ENCODE measurements at places on chromosomes 5 and 9.
A peak's percentile ranks its signal among the peaks of the same experiment; 100 is the strongest.

GRCh38 chr5:141155540-141156374 lies 5.9 kb downstream of the PCDHB6 start:
- DNase-seq, result no peak

GRCh38 chr5:170525470-170526211 lies 21.8 kb downstream of the KCNIP1 start:
- DNase-seq, result no peak

DNA sequence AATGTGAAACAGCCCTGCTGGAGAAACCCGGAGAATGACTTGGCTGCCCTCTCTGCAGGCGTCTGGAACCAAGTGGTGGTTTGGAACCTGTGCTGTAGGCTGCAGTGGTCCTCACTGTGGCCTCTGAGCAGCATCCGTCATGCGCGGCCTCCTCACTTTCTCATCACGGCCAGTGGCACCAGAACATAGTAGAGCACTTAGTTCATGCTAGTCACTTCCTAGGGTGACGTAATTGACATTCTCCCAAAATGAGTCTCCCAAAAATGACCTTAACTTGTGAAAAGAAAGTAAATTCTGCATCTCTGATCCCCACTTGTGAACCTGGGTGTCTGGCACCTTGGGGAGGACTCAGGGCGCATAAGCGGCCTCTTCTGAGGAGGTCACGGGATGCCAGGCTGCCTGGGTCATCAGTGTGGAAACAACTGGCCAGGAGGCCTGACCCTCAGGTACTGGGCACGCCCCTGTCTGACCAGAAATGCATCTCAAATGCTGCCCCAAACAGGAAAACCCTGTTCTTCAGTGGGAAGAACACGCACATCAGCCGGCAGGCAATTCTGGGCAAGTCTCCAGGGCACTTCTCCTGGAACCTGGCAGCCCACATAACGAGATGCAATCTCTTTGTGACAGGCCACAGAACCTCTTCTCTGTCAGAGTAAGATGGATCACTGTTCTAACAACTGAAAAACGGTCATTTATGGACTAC lies 36.6 kb upstream of the SPTLC1 start:
- DNase-seq, result peak; percentile 81

DNA sequence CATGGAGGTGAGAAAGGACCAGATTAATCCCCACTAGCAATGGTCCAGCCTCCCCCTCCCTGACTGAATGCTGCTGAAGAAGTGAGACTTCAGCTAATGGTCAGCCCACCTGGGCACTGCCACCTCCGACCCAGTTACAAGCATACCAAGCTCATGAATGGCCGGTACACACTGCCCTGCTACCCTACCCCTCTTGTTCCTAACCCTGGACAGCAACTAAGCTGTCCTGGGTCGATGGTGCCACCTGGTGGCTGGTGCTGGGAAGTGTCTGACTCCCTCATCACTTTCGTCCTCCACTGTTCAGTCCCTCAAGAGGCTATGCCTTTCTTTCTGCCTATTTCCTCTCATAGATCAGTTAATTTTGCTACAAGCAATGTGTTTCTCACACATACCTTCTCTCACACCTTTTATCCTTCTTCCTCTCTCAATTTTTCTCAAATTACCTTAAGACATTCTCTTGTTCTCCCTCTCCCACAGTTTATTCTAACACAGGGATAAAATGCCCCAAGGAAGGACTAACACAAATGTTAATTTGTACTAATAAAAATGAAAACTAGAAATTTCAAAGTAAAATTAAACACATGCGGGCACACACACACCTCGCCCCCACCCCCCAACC lies 42.4 kb downstream of the PAX5 start:
- DNase-seq, result peak; percentile 5

DNA sequence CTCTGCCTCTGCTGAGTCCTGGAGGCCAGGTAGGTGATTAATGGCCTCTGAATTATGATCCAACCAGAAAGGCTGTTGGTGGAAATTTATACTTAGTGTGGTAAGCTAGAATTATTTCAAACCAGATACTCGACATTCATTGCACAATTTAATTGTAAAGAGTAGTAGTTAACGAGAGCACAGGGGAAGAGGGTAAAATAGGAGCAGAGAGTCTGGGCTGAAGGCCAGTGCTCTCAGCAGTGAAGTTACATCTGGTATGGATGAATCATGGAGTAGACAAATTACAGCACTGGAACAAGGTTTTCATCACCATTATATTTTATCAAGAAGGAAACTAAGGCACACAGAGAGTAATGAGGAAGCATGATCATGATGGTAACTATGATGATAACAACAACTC lies 92.5 kb downstream of the TLR4 start:
- DNase-seq, result peak; percentile 32

- DNase-seq, result no peak
Measured at GRCh38 chr9:72680593-72681282, 159.3 kb downstream of the TMC1 start.

DNA sequence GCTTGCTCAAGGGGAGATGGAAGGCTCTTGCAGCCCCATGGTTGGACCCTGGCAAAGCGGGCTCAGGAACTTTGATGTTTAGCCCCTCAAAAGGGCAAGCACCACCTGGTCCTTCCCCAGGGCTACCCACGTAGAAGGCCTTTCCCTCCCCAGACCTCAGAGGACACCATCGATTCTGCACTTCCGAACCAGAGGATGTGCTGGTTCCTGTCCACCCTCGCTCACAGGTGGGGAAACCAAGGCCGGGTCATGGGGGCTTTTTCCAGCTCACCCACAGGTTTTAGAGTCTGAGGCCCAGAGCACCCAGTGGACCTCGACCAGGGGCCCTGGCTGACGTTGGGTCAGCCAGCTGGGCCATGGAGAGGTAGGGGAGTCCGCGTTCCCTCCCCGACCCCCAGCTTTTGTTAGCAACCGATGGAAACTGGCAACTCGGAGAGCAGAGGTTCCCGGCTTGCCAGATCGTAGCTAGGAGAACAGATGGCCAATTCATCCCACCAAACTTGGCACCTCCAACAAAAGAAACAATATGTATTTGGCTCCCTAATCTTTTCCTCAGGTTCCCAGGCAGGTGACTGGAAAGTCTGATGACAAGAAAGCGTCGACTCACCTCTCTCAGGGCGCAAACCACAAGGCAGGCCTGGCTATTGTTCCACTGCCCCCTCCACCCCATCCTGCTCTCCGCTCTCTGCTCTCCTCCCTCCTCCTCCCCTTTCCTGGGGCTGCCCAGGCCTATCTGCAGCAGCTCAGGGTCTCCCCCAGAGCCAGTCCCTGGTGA lies 167.6 kb upstream of the SMIM23 start:
- DNase-seq, result no peak

DNA sequence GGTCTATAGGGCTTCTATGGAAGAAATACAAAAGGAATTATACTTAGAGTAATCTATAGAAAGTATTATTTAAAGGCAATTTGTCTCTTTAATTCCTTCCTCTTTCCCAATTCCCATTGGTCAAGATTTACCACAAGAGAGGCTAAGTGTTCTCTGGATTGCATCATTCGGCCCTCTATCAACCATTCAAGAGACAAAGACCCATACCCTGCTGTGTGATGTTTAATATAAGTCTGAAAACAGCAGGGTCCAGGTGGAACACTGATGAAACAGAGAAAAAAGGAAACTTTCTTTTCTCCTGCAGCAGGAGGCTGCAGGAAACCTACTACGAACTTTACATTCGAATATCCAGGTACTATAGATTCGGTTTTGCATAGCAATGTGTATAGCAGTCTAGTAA lies 323.4 kb downstream of the CHSY3 start:
- peak; percentile 8 for DNase-seq

DNA sequence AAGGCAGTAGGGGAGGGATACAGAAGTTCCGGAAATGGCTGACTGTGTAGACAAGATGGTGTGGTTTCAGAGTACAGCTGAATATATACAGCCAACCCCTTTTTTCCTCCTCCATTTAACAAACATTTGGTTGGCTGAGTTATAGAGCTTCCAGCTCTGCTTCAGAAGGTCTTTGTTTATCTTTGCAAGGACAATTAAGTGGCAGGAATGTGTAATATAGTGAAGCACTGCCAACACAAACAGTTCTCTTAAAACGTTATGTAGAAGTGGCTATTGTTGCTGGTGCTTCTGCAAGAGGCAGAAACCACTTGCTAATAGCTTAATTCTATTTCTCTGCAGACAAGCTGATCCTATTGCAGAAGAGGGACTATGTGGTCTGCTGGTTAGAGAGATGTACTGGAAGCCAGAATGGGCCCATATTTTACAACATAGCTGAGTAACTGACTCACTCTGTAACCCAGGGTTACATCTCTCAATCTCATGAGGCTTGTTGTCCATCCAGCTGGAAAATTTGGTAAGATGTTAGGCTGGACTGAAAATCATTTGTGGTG lies 62.7 kb upstream of the OSMR start:
- DNase-seq, result peak; percentile 99

DNA sequence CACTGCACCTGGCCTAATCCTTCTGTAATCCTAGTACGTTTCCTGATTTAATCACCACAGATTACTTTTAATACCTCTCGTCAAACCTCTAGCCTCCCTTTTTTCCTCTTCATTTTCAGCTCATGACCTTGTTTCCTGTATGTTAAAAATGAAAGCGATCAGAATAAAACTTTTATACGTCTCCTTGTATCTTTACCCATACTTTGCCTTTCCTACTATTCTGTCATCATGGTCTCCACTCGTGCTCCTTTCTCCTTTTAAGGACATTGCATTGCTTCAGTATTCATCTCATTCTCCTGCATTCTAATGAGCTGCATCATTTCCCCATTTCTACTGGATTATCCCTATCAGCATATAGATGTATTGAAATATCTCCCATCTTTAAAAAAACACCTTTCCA lies 8.5 kb downstream of the CDC42SE2 start:
- no peak for DNase-seq

DNA sequence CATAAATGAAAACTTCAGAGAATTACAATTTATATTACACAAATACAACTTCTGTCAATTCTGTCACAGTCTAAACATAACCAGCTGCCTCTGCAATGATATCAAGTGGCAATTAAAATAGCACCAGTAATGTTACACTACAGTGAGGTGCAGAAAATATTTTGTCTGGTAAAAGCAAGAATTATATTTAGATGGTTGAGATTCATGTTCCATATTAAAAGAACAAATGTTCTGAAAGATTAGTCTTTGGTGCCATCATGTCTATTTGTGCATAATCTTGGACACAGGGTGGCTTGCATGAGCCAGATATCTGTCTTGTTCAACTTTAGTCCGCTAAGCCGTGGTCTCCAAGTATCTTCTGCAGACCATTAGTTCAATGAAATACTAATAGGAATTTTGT lies 29.0 kb upstream of the PRR16 start:
- no peak for DNase-seq

DNA sequence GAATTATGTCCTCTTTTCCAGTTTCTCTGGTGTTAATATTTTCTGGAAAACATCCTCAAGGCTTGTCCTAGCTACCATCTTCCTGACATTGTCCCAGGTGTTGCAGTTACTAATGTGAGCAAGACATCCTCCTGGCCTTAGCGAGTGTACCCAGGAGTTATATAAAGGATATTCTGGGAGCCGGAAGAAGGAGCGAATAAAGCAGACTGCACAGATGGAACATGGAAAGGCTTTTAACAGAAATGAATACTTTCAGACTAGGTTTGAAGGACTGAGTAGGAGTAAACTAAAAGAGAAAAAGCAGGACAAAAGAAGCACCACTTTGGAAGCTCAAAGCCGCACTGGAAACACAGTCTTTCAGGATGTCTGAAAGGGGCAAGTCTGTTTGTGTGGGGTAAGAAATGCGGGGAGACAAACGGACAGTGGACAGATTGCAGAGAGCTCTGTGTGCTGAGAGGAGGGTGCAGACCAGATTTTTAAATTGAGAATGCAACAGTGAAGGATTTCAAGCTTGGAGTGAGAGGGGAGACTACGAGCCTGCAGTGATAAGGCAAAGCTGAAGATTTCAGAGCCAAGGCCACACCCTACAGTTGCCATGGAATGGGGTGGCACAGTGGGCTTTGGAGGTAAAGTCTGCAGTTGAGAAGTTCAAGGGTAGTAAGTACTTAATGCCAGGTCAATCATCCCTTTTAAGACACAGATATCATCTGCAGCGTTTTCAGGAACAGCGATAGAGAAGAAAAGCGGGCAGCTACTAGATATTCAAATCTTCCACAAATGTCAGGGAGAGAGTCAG lies 94.1 kb upstream of the TAF11L2 start:
- no peak for DNase-seq

GRCh38 chr9:89478821-89479668 lies 18.9 kb downstream of the SEMA4D start:
- no peak for DNase-seq

GRCh38 chr5:16903480-16904300 lies 32.4 kb downstream of the MYO10 start:
- DNase-seq, result no peak

DNA sequence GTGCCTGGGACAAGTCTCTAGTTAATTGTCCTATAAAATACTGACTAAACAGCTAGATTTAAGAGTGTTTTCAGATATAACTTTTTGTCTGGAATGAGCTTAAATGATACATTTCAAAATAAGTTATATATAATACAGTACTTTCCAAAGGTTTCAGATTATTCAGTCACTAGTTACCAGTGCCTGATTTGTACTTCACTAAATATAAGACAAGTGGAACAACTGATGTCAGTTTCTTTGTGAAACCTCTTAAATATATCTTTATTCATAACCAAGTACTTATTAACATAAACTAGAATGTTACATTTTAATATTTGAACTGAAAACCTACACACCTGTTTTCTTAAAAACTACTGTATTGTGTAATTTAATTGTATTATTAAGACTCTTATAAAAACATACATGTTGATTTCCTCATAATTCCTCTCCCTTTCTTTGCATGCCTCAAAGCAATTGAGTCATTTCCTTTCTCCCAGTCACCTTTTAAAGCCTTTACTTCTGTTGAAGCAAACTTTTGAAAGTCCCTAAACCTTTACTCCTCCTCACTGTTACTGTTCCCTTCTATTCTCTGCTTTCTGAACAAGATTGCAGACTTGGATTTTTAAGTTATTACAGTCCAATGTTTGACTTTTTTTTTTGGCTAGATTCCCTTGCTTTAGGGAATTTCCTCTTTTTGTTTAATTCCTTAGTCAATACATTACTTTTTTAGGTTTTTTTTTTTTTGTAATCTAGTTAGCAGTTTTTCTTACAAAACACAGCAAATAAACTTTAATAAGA lies 8.7 kb upstream of the SEMA6A start:
- DNase-seq, result peak; percentile 27
